ACHN (cell line): ENCODE measurements at places on chromosomes 3 and 15.
A peak's percentile ranks its signal among the peaks of the same experiment; 100 is the strongest.

DNA sequence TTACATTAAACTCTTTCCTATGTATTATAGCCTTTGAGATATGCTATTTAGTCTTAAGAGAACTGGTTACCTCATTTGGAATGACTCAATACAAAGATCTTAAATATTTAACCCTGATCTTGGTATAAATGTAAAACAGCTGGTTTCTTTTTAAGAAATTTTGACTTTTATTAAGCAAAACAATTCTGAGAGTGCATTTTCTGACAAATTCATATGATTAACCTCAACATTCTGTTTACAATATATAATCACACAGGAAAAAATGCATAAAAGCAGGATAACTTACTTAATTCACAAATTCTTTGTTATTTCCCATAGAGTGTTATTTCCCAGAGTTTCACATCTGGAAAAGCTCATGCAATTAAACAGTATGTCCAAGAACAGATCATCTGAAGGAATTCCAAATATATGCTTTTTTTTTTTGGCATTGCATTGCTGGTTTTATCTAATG lies 400.4 kb upstream of the THBS1 start:
- no peak for DNase-seq

- DNase-seq = no peak
Measured at GRCh38 chr3:24225385-24225950, 269.2 kb downstream of the THRB start.

DNA sequence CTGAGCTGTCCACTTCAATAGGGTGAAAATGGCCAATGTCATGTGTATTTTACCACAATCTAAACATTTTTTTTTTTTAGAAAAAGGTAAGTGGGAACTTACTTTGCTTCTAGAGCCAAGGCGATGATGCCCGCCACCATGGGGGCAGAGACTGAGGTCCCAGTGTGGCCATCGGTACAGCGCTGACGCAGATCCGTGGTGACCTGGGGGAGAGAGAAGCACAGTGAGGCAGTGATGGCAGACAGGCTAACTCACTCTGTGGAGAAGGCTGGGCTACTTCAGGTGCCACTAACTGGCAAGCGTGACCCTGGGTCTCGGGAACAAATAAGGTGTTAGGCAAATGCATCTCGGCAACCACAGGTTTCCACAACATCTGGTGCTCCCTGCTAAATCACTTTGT lies 94.3 kb upstream of the SNRPA1 start:
- no peak for DNase-seq

DNA sequence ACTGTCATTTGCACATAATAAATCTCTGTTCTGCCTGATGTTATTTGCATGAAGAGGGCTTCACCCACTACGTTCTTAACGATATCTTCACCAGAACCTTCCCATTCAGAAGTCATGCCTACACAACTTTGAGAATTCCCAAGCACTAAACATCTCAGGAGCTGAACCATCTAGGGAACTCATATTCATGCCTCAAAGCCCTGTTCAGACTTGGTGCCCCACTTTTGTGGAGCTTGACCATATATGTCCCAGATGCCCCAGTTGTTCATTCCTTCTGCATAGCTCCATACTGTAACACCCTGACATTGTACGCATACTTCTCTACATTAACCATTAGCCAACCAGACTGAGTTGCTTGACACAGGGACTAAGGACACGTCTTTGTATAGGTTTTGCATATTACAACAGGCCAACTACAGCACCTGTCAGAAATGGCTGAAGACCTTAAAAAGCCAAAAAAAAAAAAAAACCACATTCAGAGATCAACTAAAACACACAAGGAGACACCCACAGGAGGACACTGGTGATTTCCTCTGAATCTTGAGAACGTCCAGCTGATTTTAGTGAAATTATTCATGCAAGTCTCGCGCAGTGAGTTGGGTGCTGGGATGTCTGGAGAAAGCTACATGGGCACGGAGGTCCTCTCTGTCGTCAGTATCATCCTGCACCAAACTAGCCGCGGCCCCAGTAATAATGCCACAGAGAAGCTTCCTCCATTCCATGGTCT lies 141.4 kb downstream of the FOXP1 start:
- DNase-seq = no peak

DNA sequence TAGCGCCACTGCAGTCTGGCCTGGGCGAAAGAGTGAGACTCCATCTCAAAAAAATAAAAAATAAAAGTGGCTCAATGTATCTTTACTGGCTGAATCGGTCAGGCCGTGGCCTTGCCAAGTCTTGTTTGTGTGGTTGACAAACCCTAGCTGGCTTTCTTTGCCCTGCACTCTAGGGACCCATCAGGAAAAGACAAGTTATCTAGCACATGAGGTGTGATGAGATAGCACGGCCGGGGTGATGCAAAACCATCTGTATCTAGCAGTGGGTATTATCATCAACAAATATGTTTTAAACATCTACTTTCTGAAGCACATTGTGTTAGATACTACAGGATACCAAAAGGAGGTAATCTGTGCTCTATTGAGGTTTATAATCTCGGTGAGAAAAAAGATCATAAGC lies 3.9 kb upstream of the DPP8 start:
- no peak for DNase-seq

DNA sequence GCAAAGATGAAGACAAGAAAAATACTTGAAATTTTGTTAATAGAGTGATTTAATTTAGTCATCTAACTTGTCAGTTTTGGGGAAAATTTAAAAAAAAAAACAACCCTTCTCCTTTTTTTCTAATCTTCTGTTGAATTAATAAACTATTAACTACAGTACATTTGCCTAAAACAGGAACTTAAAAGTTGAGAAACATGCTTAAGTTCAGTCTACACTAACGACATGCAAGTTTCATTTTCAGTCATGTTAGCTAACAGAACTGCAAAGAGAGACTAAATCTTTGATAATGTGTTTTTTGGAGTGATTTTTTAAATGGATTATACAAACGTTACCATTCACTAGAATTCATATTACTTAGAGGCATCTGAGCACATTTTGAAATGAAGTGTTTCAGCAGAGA lies 71.9 kb upstream of the MBNL1 start:
- no peak for DNase-seq

GRCh38 chr3:123951522-123952447 lies 9.2 kb downstream of the CCDC14 start:
- no peak for DNase-seq

GRCh38 chr15:80141916-80142598 lies 10.7 kb upstream of the FAH start:
- DNase-seq = no peak

DNA sequence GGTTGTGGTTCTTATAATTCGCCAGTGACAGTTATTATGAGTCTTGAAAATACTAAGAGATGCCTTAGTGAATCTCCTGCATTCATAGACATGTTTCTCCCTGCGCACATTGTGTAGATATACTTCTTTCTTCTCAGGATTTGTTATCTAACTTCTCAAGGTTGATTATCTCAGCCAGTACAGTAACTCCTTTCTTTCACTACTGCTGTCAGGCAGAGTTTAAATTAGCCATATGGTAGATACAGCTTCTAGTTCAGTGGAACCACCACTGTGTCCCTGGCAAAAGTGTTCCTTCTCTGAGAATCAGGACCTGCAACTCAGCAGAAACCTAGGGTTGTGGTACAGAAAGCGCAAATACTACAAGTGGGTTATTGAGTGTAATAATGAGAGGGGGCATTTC lies 175.0 kb upstream of the SGO1 start:
- no peak for DNase-seq

GRCh38 chr3:132593241-132593946 lies 3.7 kb upstream of the ACKR4 start:
- no peak for DNase-seq

GRCh38 chr3:109926376-109926775 lies 589.0 kb upstream of the DPPA4 start:
- DNase-seq = no peak

DNA sequence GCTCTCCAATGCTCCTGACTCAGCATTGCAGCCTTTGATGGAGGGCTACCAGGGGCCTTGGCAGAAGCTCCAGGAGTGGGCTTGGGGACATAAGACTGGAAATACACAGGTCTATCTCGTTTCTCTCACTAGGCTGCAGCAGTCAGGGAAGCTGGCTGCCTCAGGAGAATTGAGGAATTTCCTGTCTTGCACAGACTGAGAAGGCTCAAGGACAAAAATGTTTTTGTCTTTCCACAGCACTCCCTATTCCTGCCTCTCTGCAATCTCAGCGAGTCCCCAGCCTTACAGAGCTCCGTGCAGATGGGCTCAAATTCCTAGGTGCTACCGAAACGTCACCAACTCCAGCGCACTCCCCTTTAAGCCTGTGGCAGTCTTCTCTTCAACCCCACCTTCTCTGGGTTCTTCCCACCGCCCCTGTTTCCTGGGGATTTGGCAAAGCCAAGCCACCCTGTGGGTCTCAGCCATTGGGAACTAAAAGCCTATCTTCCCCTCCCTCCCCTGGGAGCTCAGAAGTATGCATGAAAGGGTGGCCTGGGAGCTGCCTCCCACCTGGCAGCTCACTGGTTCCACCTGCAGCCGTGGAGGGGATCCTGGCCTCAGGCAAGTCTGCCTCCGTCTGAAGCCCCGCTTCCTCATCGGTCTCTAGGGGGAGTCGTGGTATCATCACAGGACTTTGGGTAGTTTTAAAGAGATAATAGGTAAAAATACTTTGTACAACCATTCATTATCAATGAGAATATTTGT lies 322.6 kb upstream of the FRG2C start:
- no peak for DNase-seq

GRCh38 chr3:55884491-55885285 lies 397.6 kb upstream of the WNT5A start:
- DNase-seq = no peak

DNA sequence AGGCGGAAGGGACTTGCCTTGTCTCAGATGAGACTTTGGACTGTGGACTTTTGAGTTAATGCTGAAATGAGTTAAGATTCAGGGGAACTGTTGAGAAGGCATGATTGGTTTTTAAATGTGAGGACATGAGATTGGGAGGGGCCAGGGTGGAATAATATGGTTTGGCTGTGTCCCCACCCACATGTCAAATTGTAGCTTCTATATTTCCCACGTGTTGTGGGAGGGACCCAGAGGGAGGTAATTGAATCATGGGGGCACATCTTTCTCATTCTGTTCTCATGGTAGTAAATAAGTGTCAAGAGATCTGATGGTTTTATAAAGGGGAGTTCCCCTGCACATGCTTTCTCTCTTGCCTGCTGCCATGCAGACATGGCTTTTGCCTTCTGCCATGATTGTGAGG lies 89.2 kb downstream of the CGGBP1 start:
- DNase-seq = no peak

GRCh38 chr15:40279437-40280141 lies 3.3 kb downstream of the ANKRD63 start:
- DNase-seq = peak; percentile 57

- DNase-seq = peak; percentile 48
Measured at GRCh38 chr15:71443538-71443937, 328.3 kb downstream of the THSD4 start.

- DNase-seq = no peak
Measured at GRCh38 chr3:195807681-195808121, 4.0 kb downstream of the MUC4 start.

DNA sequence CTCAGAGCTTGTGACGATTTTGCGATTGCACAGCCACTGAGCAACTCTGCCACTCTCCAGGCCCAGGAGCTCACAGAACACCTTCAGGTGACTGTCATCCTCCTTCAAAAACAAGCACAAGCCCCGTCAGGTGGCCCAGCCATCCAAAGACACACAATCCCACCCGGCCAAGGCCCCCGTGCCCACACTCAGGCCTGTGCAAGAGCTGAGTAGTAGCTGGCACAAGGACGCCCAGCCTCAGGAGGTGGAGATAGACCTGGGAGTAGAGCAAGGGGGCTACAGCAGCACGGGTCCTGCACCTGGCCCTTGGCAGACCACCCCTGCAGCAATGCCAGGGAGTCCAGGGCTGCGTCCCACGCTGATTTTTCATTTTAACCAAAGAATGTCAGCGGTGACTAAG lies 34.6 kb downstream of the MYO5C start:
- DNase-seq = no peak

GRCh38 chr15:57057134-57057930 lies 138.9 kb downstream of the TCF12 start:
- DNase-seq = no peak

DNA sequence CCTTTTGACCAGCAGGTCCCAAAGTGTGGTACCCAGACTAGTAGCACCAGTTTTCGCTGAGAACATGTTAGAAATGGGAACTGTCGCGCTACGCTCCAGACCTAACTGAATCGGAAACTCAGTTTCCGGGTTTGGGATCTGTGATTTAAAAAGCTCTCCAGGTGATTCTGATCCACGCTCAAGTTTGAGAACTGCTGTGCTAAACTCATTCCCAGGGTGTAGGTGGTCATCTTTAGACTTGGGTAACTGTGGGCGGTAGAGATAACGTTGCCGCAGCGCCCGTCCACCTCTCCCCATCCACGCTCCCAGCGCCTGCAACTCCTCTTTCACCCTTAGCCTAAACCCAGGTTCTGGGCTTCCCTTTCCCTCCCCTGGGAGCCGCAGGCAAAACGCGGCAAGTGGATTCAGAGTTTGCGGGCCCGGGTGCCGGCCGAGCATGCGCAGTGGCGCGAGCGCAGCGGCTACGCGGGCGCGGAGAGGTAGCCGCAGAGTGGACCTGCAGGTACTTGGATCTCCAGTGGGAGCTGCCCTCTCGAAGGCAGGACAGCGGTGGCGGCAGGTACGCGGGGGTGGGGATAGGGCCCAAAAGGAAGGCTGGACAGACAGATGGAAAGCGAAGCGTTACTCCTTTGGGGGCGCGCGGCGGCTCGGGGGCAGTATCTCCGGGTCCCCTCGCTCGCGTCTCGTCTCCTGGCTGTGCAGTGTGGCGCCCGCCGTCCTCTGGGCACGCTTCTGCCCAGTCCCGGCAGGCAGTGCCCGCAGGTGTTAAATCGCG lies at the start of gene PLS1:
TSS of gene PLS1 (plus strand) at position 443 of the 775 bp plus-strand sequence. CDS start 67,845 bp downstream, outside the sequence.
- peak; percentile 90 for DNase-seq

- no peak for DNase-seq
Measured at GRCh38 chr15:96416218-96416933, 85.9 kb downstream of the NR2F2 start.

- DNase-seq = no peak
Measured at GRCh38 chr15:39253552-39253951, 327.3 kb upstream of the THBS1 start.

- no peak for DNase-seq
Measured at GRCh38 chr3:59404851-59405250, 355.0 kb upstream of the CFAP20DC start.

DNA sequence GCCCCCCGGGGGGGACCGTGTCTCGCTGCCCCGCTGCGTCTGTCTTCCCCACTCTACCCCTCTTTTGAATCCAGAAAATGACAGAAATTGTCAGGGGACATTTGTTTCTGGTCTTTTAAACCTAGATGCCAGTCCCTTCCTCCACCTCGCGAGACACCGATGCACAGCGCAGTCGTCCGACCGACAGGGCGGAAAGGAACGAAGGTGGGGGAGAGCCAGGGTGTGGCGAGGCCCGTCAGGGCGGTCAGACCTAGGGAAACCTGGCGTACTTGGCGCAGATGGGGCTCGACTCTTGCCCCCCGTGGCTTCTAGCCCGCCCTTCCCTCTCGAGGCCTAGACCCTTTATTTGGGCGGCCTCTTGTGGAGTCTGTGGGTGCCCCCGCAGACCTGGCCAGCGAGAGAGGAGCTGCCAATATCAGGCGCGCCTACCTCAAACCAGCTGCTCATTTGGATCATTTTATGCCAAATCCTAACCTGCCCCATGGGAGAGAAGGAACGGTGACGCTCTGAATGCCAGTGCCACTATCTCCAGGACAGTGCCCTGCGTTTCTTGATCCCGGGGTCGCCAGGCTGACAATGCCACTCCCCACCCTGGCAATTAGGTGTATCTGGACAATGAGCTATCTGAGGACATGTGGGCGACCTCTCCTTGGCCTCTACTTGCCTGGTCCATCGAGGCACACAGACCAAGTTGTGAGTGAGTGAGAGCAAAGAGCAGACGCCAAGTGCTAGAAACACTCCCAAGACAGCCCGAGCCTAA lies 500 bp upstream of the RAB6B start:
- DNase-seq = no peak

GRCh38 chr3:101571028-101571895 lies 2.7 kb upstream of the PCNP start:
- DNase-seq = no peak
